ENCODE measurements at places on chromosomes 11 and 22.

GRCh38 chr11:112016765-112017376 is 8.3 kb upstream of the DLAT start:
- DNase-seq, result no peak

DNA sequence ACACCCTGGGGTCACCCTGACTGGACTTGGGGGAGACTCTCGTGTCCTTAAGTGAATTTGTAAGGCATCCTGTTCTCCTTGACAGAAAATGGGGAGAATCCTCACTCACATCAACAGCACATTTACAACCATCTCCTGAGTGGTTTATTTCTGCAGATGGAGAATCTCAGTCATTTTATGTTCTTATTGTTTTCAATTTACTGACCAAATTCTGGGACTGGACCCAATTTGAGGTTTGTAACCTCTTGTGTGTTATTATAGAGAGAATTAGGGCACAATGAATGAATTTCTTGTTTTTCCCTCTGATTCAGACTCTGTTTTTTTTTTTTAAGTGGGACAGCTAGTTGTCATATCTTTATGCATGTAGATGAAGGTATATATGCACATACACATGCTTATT is 104.9 kb downstream of the ADAMTS15 start:
- no peak for DNase-seq

GRCh38 chr11:128886406-128887124 is 4.6 kb upstream of the KCNJ5 start:
- no peak for DNase-seq

DNA sequence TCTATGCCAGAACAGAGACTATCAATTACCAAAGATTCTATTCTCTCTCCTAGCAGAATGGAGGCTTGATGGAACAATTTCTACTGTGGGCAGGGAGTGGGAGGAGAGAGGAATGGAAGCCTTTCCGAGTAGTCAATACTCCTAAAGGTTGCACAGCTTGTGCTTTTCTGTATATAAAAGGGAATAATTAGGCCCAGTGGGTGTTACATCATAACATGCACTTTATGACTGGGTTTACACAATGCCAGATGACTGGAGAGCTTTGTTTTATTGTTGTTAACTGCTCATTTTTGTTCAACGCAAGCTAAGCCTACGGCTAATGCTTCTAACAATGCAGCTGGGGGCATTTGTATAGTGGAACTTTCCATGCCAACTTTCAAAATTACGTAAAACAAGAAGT is 2237.9 kb upstream of the RAG2 start:
- DNase-seq, result no peak

DNA sequence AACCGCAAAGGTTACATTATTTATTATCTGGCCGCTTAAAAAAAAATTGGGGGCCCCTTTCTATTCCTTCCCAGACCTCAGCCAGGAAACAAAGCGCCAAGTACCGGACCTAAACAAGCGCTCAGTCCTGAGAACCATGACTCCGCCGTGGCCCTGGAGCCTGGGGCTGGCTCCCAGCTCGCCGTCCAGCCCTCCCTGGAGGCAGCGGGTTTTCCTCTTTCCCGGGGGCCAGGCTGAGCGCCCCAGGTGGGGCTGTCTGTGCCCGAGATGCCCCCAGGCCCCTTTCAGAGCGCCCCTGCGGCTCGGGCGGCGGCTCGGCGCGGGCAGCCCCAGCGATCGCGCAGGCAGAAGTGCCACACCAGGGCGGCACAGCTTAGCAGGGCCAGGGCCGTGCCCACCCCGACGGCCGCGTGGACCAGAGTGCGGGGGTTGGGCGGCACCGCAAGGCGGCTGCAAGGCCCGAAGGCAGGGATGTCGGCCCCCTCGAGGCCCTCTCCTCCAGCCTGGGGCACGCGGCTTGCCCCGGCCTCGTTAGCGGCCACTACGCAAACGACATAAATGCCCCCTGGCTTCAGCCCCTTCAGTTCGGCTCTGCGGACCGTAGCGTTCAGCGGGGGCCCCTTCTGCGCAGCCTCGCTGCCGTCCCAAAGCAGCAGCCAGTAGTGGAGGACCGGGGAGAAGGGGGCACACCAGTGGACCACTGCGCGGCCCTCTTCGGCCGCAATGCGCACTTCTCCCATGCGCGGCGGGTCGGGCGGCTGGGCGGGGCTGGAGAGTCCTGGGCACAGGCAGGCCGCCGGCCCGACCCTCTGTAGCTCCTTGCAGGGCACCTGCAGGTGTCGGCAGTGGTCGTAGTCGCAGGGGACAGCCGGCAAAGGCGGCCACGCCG is 1.6 kb downstream of the LRRN4CL start:
- no peak for DNase-seq

GRCh38 chr11:118892964-118893363 is 9.3 kb downstream of the CXCR5 start:
- DNase-seq, result no peak

DNA sequence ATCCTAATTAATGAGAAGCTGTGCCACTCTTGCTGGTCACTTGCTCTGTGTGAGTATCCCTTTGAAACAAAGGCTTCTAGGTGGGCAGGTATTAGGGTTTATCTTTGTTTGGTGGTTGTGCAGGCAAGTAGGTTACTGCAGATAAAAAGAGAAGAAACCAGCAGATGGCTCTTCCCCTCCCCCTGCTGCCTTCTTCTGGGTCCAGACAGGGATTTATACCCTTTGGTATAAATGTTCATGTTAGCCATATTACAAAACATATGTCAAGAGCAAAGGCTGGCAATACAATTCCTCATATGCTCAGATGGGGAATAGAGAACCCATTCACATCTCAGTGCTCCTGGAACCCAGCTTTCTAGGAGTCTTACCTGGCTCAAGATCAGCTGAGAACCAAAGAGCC is 109.9 kb downstream of the NAV2 start:
- no peak for DNase-seq

DNA sequence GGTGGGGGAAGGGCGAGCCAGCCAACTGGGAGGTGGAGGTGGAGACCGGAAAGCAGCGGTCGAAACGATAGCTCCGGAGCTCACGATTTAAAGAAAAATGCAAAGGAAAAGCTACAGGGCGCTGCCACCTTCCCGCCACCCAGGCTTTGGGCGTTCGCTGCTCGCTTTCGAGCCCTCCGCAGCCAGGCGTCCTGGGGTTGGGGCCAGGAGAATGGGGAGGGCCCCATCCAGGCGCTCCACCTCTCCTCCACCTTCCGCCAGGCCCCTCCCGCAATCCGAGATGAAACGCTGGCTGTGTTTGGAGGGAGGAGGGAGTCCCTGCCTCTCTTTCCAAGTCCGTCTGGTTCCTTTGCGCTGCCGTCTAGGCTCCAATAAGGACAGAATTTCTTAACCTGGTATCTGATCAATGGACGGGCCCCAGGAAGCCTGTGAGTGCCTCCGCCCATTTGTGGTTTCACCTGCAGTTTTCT is 483 bp upstream of the ABTB2 start:
- no peak for DNase-seq

- DNase-seq, result no peak
Measured at GRCh38 chr22:46421267-46421666, 85.8 kb downstream of the TRMU start.

- no peak for DNase-seq
Measured at GRCh38 chr11:106821291-106821690, 197.0 kb downstream of the GUCY1A2 start.

- DNase-seq, result no peak
Measured at GRCh38 chr22:20267441-20268278, 458 bp downstream of the RTN4R start.

DNA sequence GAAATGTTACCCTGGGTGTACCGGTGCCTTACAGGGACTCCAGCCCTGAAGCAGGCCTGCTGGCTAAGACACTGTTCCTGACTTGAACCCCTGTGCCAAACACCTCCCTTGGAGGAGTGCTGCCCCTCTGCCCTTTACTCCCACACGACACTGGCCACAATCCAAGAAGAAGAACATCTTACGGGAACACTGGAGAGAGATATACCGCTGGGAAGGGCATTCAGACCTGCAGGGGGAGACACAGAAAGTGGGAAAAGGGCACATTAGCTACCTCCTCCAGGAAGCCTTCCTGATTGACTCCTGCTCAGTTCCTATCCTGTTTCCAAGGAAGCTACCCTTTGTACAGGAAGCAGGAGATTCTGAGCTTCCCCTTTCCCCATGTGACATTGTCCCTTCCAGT is 18.7 kb downstream of the TMPRSS13 start:
- DNase-seq, result no peak

DNA sequence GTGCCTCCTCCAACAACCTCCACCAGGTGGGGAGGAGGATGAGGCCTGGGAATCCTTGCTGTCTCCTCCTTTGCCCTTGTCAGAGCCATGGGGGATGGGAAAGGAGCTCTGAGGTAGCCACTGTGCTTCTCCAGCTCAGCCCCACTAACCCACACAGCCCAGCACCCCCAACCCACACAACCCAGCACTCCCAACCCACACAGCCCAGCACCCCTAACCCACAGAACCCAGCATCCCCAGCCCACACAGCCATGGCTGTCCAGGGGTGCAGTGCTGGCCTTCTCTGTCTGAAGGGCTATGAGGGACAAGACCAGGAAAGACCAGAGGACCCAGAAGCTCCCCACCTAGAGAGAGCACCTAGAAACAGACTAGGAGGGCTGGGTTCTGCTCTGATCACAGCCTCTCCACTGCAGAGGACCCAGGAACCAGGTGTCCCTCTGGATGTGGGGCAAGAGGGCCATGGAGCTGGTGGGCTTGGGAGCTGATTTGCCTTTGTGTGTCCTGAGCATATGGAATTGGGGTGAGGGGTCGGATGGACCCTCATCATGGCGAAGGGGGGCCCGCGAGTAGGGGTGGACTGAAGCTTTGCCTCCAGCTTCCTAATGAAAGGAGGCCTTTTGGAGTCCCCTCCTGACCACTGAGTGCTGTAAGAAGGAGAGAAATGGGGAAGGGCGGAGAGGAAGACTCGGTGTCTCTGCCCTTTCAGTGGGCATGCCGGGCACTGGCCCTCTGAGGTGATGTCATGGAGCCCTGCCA is 117.6 kb upstream of the THY1 start:
- DNase-seq, result no peak

GRCh38 chr11:76208438-76209374 is 2.4 kb upstream of the WNT11 start:
- peak; percentile 87 for DNase-seq

- DNase-seq, result no peak
Measured at GRCh38 chr11:128825050-128825784, 41.9 kb downstream of the KCNJ1 start.

Measured in Karpas-422 (cell line).